ENCODE measurements at places on chromosomes 1 and 21.

- no peak for DNase-seq
Observed at GRCh38 chr1:241839369-241839979, 8.5 kb upstream of the EXO1 start.

- DNase-seq: no peak
Observed at GRCh38 chr21:15252431-15252830, 187.6 kb upstream of the NRIP1 start.

GRCh38 chr1:99557546-99558202, 88.2 kb upstream of the PALMD start:
- DNase-seq: peak; percentile 72

GRCh38 chr1:85628791-85629531, 48.4 kb downstream of the CCN1 start:
- peak; percentile 68 for DNase-seq

DNA sequence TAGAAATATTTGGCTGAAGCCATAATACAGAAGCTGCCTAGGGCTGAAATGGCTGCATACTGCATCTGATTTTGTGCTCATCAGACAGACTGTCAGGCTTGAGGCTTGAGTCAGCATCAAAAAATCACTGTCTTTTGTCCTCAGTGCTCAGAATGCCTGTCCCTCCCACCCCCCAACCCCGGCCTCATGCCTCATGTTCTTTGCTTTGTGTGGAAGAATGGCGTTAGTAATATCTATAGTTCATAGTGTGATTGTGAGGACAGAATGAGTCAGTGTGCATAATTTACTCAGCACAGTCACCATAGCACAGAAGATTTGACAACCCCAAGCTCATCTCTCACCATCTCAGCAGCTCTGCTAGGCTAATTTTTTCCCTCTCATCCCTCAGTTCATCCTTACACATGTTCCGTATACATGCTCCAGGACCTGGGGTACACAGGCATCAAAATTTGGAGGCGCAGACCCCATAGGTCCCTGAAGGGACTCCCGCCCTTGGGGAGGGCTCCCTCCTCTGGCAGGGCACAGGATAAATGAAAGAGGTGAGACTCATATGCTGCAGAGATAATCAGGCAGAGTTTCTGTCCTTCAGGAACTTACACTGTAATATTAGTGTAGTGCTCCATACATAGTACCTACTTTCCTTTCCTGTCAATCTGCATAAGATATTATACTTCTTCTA, 159.1 kb upstream of the C8B start:
- DNase-seq: peak; percentile 28

- peak; percentile 41 for DNase-seq
Observed at GRCh38 chr1:225962440-225962975, 21.5 kb upstream of the LEFTY2 start.

- DNase-seq: no peak
Observed at GRCh38 chr1:16920951-16921350, 780 bp upstream of the CROCC start.

- DNase-seq: no peak
Observed at GRCh38 chr1:159068886-159069285, 7.7 kb downstream of the AIM2 start.

DNA sequence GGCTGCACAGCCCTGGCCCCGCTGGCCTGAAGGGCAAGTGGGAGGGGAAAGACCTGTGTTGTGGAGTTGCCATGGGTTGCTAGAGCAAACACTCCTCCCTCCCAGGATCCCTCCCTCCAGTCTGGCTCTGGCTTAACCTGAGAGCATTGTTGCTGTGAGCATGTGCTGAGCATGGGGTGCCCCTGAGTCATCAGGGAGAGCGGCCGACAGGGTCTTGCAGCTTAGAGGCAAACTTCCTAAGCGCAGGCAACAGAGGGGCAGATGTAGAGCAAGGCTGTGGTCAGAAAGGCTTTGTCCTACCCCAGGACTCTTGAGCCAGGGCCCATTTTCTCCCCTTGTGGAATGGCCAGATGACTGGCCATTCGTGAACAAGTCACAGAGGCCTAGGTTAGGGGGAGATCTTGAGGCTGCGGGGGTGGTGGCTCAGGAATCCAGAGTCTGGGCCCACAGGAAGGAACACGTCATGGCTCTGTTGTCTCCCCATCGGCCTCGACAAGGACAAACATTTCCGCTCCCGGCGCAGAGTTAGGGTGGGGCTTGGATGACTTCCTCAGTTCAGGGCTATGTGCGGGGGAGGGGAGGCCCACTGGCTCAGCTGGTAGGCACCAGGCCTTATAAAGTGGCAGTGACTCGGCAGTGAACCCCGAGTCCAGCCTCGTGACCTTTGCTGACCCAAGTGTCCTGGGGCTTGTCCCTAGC, 362 bp upstream of the DYNLT4 start:
- DNase-seq: peak; percentile 91

DNA sequence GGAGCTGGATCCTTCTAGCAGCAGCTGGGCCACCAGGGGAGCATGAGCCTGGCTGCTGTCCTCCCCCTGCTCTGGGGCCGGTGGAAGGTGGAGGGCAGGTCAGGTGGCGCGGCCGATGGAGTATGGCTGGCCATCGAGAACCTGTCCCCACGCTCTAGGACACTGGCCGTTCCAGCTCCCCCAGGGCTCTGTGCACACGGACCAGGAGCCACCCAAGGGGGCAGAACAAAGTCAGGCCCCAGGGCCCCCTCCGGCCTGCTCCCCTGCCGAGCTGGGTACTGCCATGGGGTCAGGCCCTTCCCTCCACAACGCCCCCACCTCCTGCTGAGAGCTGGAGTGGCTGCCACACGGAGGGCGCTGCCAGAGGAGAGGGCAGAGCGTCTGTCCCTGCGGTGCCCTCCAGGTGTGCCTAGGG, 4.5 kb upstream of the PLCH2 start:
- no peak for DNase-seq

DNA sequence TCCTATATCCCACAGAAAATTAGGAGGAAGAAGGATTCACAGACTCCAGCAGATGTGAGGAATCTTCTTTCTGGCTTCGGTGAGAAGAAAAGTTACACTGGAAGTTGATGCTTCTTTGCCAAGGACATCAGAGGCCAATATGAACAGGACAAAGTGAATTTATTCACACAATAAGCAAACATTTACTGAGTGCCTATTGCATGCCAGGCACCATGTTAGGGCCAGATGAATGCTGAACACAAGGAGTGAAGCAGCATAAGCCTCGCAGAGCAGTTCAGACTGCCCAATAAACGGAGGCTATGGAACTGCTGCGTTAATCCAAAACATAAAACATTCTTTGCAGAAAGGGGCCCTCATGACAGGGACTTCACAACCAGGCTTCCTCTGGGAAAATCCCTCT, 114.6 kb downstream of the LMX1A start:
- DNase-seq: no peak

GRCh38 chr1:50232336-50232735, 123.6 kb downstream of the ELAVL4 start:
- DNase-seq: no peak

DNA sequence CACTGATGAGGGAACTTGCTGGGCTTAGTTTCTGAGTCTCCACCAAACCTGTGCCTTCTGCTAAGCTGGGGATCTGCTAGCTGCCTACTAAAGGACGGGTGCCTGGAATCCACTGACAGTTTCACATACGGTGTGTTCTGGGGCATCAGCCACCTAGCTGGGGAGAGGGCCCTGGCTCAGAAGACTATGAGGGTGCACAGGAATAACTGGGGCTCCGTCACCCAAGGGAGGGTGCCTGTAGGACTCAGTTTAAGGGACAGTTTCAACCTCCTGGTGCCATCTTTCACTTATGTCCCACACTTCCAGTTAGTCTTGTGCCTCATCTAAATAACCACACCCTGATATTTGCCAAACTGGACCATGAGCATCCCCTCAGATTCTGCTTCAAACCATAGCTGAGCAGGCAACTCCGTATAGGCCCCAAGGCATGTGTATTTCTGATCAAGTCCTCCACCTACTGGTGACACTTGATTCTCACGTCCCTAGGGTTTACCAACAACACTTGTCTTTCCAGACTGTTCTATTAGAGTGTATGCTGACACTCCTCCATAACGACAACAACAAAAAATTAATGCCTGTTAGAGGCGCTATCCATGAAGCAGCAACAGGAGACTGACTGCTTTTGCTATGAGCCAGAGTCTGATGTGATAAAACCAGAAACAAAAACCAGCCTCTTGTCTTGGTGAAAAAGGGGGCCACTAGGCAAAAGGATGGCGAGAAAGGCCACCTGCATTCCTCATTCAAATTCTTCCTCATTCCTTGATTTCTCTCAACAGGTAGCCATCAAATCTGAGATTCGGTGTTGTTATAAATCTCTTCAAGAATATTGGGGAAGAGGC, 55.0 kb upstream of the PAXBP1 start:
- DNase-seq: peak; percentile 73

- DNase-seq: peak; percentile 81
Observed at GRCh38 chr21:36422279-36423098, 37.3 kb downstream of the CHAF1B start.

DNA sequence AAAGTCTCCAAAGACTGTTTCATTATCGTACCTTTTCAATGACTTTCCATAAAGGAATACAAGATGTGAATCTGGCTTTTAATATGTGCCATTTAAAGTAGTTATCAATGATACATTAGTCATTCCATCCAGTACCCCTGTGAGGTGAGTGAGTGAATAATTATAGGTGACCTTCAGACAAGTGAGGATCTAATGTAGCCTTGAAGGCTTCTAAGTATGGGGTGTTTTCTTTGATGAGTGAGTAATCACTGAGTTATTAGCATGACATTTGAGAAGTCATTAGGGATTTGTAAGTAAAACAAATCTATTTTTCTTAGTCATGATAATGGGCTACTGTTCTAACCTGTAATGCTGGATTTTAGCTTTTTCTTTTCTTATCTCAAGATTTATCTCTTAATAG, 831.4 kb downstream of the ADGRL2 start:
- DNase-seq: no peak

DNA sequence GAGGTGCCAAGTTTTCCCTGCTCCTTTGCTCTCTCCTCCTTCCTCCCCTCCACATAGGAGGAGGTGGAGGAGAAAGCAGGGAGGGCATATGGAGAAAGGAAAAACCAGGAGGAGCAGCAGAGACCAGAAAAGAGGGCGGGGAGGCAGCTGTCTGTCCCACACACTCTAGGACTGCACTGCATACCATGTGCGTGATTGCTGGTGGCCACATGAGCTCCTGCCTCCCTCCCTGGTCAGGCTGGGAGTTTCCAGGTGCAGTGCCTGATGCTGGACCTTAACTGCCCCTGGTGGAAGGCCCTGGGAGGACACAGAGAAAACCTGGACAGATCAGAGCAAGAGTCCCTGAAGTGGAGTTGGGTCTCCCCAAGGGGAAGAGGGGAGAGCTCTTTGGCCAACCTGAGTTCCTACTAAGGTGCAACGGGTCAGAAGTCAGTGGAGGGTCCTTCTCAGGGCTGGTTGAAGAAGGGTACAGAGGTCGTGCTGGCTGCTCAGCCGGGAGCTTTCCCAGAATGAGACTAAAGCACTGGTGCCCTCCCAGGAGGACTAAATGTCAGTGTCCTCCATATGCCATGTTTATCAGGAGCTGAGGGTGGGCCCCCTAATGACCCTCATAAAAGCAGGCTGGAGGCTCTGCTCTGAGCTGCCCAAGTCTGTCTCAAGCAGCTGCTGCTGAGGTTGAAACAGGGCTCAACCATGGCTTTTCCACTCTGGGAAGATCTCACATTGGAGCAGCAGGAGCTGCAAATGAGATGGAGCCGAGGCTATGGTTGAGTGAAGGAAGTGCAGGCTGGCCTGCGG, 3.5 kb upstream of the LGR6 start:
- DNase-seq: no peak

- no peak for DNase-seq
Observed at GRCh38 chr21:24727803-24728440, 879.4 kb downstream of the MRPL39 start.

DNA sequence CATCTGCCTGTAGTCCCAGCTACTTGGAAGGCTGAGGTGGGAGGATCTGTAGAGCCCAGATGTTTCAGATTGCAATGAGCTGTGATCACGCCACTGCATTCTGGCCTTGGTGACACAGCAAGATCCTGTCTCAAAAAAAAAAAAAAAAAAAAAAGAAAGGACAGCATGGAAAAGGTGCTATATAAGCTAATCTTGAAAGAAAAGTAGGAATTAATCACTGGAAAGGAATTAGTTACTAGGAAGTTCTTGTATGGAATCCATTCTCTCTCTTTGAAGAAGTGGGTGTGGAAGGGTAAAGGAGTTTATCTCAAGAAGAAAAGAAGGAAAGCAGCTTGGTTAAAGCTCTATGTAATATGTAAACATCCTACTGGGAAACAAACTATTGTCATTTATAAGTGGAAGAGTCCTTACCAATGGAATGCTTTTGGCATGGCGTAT, 339.2 kb downstream of the DPYD start:
- DNase-seq: peak; percentile 13

GRCh38 chr1:201818971-201819750, 9.8 kb upstream of the IPO9 start:
- no peak for DNase-seq

- no peak for DNase-seq
Observed at GRCh38 chr1:175126347-175126746, 58.7 kb downstream of the TNN start.

DNA sequence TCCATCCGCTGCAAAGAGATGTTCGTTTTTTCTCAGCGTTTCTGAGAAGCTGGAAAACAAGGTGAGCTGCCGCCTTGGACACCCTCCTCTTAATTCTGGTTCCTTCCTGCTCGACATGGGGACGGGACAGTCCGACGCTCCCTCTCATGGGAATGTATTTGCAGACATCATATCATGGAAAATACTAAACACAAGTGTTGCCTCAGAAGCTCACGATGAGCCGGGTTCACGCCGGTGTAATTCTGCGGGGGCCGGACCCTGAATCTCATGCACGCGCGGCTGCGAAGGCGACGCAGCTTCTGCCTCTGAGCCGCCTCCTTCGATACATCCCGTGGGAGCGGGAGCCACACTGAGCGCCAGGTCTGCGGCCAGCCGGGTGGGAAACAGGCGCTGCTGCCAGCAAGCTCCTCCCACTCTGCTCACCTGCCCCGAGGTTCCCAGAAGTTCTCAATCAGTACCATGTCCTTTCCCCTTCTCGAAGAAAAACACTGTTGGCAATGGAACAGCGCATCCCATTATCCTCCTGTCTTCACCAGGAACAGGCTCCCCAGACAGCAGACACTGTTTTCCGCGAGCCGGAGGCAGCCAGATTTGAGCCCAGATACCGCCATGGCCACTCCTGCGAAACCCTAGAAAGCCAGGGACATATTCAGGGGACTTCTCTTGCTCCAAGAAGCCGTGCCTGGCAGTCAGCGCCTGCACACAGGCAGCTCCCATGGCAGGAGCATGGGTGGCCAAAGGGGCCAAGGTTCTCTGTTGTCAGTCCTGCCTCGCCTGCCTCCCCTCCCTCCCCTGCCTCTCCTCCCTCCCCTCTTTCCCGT, 98.0 kb downstream of the WDR4 start:
- no peak for DNase-seq

DNA sequence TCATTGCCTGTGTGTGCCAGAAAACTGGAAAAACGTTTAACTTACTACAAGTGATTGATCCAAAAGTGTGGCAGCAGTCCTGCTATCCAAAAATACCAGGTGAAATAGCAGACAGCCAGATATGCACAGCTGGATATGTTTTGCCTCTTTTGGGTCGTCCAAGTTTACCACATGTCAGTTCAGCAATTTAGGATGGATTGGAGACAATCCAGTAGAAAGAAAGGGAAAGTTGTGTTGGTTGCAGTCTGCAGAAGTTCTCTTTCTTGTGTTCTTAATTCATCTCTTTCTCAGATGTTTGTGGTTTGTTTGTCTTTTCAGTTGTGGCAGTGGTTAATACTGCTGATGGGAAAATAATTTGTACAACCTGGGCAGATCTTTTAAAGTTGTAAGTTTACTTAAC, 645.0 kb downstream of the PTPRC start:
- DNase-seq: no peak

GRCh38 chr1:64471218-64472039, 1.5 kb downstream of the CACHD1 start:
- peak; percentile 70 for DNase-seq

Data from GM03348 (cell line).